CD8-positive, alpha-beta T cell (primary cell): ENCODE measurements at places on chromosomes 3 and 15.

DNA sequence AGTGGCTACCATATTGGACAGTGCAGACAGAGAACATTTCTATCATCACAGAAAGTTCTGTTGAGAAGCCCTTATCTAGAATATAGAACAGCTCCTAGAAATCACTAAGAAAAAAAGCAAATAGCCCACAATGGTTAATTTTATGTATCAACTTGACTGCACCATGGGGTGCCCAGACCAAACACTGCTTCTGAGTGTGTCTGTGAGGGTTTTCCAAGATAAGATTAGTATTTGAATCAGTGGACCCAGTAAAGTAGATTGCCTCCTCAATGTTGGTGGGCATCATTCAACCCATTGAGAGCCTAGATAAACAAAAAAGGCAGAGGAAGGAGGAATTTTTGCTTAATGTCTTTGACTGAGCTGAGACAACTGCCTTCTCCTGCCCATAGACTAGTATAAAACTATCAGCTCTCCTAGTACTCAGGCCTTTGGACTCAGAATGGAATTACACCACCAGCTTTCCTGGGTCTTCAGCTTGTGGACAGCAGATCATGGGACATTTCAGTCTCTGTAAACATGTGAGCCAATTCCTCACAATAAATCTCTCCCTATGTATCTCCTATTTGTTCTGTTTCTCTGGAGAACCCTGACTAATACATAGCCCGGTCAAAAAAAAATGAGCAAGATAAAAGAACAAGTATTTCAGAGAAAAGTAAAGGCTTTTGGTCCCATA is 55.9 kb upstream of the OXTR start:
- no peak for DNase-seq

GRCh38 chr3:196423044-196423781 is 9.0 kb downstream of the UBXN7 start:
- DNase-seq: no peak

DNA sequence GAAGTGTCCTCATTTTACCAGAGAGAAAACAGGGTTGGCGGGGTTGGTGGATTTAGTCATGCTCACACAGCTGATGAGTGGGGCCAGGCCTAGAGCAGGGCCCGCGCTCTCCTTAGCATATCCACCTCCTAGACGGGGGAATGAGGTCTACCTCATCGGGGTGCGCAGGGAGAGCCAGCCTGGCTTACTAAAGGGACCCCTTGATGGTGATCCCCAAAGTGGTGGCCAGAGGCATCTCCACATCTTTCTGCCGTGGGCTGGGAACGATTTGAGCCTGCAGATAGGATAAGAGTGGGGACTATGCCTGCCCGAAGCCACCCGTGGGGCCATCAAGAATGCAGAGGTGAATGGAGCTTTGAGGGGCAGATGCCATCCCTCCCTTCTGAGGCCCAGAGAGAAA is 69.4 kb downstream of the UMPS start:
- DNase-seq: no peak

DNA sequence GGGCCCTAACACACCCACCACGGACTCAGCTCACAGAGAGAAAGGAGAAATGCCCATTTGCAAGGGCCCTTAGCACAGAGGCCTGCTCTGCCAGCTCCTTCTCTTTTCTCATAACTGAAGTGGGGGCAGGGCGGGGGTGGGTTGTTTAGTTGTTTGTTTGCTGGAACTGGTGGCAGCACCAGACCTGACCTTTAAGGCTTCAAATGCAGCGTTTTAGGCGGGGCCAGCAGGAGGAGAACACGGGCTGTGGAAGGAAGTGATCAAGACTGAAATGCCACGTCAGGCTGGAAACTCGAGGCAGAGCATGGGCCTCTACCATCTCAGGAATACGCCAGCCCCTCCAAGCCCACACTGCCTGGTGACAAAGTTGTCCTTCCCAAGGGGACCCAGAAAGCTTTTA is 9.3 kb downstream of the CACNA2D2 start:
- no peak for DNase-seq

DNA sequence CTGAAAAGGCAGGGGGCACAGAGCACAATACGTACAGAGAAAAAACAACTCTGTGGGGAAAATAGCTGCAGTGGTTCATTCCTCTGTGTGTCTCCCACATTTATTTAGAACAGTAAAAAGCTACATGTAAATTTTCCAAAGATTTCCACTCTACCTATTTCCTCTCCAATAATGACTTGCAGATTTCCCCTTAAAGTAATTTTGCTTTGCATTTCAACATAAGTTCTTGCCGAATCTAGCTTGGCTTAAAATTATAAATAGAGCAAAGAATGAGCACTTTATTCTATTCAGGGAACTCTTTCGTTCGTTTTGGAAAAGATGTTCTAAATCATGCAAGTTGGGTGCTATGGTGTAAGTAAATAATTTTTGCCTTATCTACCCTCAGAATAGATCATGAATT is 58.2 kb upstream of the NR2E3 start:
- no peak for DNase-seq

DNA sequence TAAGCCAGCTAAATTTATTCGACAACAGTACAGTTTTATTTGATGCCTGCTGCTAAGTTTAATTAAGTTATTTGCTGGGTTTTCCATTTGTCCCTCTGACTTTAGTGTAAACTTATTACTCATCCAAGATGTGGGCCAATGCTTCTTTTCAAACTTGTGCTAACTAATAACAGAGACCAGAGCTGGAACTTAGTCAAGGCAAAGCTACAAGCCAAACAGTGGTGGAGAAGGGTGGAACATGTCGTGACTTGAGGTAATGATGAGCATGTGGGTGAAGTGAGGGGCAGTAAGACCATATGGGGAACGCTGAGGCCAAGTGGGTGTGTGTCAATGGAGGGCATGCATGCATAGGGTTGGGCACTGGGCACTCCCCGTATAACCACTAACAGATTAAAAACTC is 63.9 kb downstream of the NMD3 start:
- no peak for DNase-seq

DNA sequence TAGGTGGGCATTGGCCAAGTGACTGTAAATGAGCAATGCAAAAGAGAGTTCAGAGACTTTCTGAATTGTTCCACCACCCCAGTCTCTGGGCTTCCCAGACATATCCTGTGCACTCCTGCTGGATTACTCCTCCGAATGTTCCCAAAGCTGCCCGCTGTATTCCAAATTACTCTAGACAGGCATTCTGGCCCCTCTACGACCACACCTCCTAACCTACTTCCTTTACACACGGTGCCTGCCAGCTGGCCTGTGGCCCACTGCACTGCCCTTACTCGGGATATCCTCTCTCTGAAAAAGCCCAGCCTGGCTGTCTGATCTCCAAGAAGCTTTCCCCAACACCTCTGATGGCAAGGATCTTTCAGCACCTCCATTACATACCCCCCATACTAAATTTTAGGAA is 66.6 kb downstream of the DUT start:
- no peak for DNase-seq

DNA sequence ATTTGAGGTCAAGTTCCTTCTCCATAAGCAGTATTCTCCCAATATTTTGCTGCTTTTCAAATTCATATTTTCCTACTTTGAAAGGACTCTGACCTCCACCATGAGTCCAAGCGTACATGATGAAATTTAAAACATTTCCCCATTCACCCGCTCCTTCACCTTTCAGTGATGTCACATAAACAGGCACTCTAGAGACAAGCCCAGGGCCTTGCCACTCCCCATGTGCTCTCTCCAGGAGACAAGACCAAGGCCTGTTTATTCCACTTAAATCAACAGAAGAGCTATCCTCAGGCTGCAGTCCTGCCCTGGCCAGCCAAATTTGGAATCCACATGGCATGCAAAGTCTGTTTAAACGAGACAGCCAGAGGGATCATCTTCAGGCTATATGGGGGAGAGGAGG is 161.5 kb downstream of the ARRDC4 start:
- DNase-seq: no peak

- DNase-seq: no peak
Measured at GRCh38 chr3:36650271-36650671, 114.1 kb downstream of the DCLK3 start.

GRCh38 chr15:28919201-28919635 is 33.4 kb downstream of the APBA2 start:
- DNase-seq: no peak

DNA sequence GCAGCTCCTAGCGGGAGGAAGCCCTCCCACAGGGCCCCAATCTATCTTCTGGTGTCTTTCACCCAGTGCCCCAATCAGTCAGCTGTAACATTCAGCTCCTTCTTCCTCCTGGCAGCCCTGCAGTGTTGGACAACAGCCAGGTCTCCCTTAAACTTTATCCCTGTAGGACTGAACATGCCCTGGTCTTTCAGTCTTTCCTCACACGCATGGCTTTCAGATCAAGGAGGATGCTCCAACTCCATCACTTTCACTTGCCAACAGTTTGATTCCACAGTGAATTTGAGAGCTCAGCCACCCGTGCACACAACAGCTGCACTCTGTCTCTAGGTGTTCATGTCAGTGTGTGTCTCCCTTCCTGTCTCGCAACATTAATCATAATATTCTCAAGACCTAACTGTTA is 28.5 kb upstream of the LRRC34 start:
- DNase-seq: no peak

DNA sequence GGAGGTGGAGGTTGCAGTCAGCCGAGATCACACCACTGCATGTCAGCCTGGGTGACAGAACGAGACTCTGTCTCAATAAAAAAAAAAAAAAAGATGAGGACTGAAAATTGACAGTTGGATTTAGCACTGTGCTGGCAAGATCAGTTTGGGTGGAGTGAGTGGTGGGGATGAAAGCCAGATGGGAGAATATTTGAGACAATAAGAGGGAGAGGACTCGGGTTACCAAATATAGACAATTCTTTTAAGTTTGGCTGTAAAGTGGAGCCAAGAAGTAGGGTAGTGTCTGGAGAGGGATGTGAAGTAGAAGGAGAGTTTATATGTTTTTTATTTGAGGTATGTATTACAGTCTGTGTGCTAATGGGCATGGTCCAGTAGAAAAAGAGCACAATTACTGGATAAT is 20.4 kb downstream of the TMOD3 start:
- no peak for DNase-seq

DNA sequence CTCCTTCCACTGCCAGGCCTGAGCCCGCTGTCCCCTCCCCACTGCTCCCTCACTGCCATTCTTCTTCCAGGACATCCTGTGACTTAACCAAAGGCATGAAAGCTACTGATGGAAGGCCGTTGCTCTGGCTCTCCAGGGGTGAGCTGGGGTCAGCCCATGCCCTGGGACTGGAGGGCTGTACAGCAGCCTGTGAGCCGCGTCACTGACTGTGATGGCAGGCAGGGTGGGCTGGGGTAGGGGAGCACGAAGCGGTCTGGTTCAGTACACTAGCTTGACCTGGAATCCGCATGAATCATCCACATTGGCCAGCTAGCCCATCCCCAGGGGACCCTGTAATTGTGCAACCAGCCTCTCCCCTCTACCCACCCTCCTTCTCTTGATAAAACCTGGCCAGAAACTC is 30.8 kb downstream of the CORO2B start:
- DNase-seq: no peak

- no peak for DNase-seq
Measured at GRCh38 chr3:53850895-53851294, 4.5 kb downstream of the IL17RB start.

DNA sequence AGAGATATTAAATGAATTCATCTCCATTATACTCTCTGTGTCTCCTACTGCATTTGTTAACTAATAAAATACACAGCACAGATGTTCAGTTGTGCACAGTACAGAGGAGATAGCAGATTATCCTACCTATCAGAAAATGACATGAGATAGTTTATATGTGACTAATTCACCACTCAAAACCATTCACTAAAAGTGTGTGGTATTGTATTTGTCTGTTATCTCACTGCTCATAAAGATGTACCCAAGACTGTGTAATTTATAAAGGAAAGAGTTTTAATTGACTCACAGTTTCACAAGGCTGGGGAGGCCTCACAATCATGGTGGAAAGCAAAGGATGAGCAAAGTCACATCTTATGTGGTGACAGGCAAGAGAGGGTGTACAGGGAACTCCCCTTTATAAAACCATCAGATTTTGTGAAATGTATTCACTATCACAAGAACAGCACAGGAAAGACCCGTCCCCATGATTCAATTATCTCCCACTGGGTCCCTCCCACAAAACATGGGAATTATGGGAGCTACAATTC is 936.3 kb downstream of the ROBO1 start:
- no peak for DNase-seq

DNA sequence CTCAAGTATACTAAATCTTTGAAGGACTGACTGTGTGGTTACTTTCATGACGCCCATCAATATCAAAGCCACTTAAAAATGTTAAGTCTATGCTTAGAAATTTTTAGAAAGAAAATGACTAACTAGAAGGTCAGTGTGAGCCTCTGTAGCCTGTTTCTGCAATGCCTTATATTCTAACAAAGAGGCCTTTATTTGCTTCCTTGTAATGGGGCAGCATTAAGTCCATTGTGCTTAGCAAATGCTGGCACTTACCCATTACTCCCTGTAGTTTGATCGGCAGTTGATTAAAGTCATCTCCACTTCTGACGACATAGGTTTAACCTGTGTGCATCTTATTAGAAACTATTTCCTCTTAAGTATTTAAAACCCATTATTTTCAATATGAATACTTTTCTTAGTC is 91.6 kb upstream of the FAM98B start:
- DNase-seq: no peak

GRCh38 chr3:45417930-45418847 is 29.8 kb downstream of the LARS2 start:
- no peak for DNase-seq

DNA sequence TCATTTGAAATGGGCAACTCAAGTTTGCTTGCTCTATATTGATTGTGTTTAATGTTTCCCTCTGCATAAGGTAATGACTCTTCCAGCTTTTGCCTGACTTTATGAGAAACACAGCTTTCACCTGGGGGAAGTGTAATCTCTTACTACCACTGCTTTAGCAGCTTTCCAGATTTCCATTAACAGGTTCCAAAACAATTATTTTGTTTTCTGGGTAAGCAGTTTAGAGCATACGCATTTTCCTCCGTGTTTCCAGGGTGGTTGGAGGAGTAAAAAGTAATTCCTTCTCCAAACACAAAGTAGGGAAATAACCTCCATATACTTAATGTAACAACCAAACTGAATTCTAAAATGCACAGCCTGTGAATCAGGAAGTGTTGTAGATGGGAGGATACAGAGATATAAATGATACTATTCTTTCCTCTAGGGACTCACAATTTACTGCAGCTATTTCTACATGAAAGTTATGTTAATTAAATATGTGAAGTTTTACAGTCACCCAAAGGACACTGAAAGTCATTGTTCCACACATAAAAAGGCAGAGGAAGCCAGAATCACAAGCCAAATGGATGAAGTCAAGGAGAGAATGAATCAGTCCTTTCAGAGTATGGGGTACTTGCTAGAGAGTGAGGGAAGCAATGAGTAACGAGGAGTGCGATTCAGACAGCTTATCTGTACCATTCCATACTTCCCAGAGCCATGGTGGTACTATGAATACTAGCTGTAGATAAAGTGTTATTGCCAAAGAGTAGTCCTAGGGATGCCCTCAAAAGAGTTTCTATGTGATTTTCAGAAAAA is 16.6 kb downstream of the ST3GAL6 start:
- no peak for DNase-seq

- DNase-seq: no peak
Measured at GRCh38 chr3:55823001-55823400, 335.9 kb upstream of the WNT5A start.

DNA sequence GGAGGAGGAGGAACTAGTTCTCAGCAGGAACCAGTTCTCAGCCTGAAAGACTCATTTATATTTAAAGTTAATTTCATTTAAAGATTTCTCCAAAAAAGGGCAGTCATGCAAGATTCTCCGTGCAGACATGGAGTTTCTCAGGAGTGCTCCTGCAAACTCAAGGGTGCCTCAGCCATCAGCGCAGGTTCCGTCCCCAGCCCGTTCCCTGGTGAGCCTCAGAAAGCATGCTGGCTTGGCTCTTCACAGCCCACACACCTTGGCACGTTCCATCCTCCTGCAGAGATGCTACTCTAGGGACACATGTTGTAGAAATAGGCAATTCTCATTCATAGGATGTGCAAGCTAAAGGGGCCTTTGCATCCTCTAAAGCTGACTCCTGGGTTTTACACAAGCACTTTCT is 123.0 kb downstream of the LIPC start:
- DNase-seq: no peak
